ENCODE measurements at places on chromosomes 2 and 18.

DNA sequence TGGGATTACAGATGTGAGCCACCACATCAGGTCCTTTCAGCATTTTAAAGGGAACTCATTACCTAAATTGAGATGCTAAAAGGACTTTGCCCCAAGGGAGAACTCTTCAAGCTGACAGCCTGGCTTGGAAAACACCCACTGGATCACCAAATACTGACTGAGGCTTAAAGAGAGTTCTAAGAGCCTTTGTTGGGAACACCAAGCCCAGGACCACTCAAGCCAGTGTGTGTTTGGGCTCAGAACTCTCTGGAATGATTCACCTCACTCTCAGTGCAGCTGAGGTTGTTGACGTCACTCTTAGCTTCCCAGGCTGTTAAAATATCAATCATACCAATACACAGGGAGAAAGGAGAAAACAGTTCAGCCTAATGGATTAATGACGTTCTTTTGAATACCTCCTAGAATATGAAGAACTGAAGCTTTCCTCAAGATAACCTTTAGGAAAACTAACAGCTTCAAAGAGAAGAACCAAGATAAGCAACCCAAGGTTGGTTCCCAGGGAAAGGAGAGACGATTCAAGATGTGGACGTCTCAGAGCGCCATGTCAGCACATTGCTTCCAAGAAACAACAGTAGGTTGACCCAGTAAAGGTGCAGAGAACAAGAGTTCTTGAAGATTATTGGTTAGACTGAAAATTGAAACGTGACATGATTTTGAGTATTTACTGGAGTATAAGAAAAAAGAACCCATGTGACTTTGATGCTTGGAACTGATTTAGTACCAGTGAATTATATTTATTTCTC lies 48.0 kb upstream of the MGAT4A start:
- DNase-seq = no peak

DNA sequence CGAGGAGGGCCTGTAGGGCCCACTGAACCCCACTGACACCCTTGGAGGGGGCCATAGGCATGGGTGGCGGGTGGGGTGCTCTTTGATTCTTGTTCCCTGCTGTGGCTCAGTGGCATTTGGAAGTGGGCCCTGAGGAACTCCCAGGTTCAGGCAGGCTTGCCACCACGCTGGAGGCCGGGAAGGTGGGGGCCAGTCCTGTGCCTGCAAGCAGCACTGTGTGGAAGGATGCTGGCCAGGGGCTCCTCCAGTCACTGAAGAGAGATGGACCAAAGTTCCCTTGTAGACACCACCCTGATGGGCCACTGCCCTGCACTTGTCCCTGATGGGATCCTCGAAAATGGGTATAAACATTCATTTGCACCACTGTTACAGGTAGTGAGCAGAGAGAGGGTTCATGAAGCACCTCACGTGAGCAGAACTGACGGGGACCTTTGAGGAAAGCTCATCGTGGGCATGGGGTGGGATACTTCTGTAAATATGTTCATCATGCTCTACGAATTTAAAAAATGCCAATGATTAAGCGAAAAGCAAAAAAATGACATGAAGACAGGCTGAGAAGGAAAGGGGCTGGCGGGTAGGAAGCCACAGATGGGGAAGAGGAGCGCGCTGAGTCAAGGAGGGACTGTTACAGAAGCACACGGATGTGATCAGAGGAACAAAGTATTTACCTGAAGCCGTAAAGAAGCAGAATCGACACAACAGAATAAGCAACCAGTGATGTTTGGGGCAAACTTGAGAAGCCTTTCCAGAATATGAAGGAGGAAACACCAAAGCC lies 45.2 kb upstream of the ASB1 start:
- no peak for DNase-seq

- no peak for DNase-seq
Measured at GRCh38 chr2:173359231-173359630, 4.6 kb downstream of the CDCA7 start.

DNA sequence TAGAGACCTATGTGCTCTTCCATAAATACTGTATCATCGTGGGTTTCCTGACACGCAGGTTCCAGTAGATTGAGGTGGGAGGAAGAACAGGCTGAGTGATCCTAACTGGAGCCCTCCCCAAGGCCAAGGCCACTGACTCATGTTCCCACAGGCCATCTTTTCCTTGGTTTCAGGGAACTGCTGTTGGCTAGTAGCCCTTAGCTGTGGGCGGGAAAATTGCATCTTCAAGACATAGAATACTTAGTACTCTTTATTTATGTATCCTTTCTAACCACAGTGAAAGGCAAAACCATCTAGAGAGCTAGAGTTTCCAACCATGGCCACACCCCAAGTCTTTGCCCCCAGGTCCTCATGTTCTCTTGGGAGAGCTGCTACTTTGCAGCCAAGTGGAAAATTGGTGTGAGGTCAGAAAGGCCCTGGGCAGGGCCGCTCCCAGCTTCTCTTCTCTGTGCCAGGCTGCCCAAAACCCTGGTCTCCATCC lies 55.9 kb downstream of the COPS8 start:
- DNase-seq = no peak
